ENCODE measurements at places on chromosomes 5 and 9.

GRCh38 chr9:131278702-131279111, 2.4 kb upstream of the FAM78A start:
- peak overlapping the region; percentile 86 for H3K27ac ChIP-seq
- H3K4me1 ChIP-seq: peaks cover 44% of the 10 kb centered on the region
- no peak for ATAC-seq
- H3K4me3 ChIP-seq: no peak overlapping the region
- peaks cover 18% of the 10 kb centered on the region for H3K27me3 ChIP-seq

DNA sequence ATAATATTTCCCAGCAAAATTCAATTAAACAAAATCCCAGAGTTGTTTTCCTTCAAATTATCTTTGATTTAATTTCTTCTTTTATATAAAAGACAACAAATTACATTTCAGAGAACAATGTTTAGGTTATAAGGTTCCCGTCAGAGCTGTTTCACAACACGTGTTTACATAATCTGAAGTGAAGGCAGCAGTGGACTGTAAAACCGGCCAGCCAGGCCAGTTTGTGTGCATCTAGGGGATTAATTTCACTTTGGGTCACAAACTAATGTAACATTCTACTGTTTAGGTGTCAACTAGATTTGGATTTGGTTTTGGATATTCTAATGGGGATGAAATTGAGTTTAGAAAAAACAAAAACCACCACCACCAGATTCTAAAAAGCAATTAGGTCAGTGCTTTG, 86.5 kb upstream of the PLPP1 start:
- H3K36me3 ChIP-seq: peaks cover 7% of the 10 kb centered on the region
- no peak overlapping the region for H3K4me3 ChIP-seq
- ATAC-seq: no peak
- no peak overlapping the region for H3K27ac ChIP-seq
- H3K4me1 ChIP-seq: no peaks in the 10 kb centered on the region

DNA sequence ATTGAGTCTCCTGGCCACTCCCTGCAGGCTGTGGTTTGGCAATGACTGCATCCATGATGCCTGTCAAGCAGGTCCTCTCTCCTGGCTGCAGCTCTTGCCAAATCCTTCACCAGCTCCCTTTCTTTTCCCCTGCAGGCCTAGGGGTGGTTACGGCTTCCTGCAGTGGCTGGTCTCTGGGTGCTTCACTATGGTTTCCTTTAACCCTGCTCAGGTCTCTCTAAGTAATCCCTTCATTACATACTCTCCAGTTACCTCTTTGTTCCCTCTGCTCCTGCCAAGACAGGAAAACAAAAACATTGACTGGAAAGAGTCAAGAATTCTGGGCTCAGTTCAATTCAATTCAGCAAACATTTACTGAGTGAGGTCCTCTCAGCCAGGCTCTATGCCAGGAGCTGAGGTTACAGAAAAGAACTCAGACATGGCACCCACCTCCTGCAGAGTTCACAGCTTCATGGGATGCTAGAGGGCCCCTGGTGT, 19.8 kb upstream of the PTPN3 start:
- ATAC-seq: no peak
- H3K36me3 ChIP-seq: no peaks in the 10 kb centered on the region
- H3K4me1 ChIP-seq: no peaks in the 10 kb centered on the region
- no peak overlapping the region for H3K27ac ChIP-seq

GRCh38 chr5:102771435-102771834, 16.3 kb downstream of the PAM start:
- peaks cover 5% of the 10 kb centered on the region for H3K4me1 ChIP-seq
- H3K4me3 ChIP-seq: no peak overlapping the region
- peaks cover 6% of the 10 kb centered on the region for H3K36me3 ChIP-seq
- H3K27ac ChIP-seq: no peak overlapping the region
- no peaks in the 10 kb centered on the region for H3K27me3 ChIP-seq
